ENCODE measurements at places on chromosomes 2 and 18.

GRCh38 chr2:133484784-133485183 is 83.5 kb downstream of the NCKAP5 start:
- no peak for DNase-seq

- no peak for DNase-seq
These were observed 60.6 kb downstream of the PTPN4 start for GRCh38 chr2:119820275-119820674.

DNA sequence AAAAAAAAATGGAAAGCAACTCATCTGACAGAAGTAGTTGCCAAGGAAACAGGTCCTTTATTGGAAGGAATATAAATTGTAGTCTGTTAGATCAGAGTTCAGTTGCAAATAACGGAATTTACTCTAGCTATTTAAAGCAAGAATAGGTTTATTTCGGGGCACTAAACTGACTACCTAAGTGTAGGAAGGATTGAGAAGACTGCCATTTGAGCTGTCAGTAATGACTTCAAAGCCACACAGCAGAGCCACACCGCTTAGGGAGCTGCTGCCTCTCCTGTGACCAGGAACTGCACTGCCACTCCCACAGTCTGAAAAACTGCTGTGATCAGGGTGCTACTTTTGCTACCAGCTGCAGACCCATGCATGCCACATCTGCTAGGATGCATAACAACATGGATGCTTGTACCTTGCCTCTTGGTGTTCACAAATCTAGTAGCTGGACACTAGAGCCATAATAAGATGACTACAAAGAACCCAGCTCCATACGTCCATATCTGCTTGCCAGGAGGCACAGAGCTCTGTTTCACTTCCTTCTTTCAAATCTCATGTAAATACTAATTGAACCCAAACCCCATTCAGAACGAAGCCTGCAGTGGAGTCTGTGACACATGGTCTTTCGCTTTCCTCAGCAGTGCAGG is 2.2 kb downstream of the DSG2 start:
- DNase-seq = no peak

GRCh38 chr2:224645722-224646121 is 60.6 kb upstream of the CUL3 start:
- DNase-seq = no peak

GRCh38 chr2:221124532-221125240 is 447.4 kb downstream of the EPHA4 start:
- DNase-seq = no peak

DNA sequence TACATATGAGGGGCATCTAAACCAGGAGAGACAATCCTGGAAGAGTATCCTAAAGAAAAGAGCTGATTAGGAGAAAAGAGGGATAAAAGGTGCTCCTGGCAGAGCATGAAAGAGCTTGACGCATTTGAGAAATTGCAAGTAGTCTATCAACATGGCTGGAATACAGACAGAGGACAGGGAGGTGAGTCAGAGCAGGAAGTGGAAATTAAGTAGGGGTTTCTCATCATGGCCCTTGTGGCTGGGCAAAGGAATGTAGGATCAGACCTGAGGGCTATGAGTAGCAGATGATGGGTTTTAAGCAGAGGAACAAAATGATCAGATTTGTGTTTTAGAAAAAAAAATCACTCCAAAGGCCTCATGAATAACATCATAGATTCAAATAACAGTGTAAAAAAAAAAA is 49.2 kb upstream of the UGP2 start:
- DNase-seq = no peak

- DNase-seq = no peak
These were observed 3.9 kb downstream of the BOD1L2 start for GRCh38 chr18:57150828-57151227.

- DNase-seq = no peak
These were observed 155.6 kb upstream of the DSEL start for GRCh38 chr18:67672155-67672554.

DNA sequence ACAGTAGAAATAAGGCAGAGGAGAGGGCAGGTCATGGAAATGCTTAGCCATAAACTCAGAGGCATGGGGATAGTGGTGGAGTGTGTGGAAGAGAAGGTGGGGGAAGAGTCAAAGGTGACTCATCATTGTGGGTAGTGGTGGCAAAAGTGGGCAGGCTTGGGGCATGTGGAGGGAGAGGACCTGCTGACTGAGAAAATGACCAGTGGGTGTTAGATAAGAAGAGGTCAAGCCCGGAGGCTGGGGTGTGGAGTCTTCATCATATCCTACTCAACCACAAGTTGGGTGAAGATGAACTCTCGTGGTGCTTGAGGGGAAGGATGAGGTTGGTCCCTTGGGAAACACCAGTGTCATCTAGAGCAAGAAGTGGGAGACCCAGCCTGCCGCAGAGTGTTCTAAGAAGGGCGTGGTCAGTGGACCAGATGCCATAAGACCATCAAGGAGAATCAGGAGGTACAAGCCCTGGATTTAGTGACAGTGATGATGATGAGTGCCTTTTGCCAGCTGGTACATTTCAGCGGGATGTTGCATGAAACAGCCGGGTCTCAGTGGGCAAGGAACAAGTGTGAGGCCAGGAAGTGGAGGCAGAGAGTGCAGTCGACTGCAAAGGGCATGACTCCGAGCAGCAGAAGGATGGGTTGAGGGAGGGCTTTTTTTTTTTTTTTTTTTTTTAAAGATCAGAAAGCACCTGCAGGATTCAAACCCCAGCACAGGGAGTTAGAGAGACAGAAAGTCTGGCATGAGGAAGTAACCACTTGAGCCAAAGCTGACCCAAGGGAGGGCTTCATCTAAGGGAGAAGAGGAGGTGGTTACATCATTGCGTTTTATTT is 122.6 kb upstream of the SPRED2 start:
- DNase-seq = no peak

DNA sequence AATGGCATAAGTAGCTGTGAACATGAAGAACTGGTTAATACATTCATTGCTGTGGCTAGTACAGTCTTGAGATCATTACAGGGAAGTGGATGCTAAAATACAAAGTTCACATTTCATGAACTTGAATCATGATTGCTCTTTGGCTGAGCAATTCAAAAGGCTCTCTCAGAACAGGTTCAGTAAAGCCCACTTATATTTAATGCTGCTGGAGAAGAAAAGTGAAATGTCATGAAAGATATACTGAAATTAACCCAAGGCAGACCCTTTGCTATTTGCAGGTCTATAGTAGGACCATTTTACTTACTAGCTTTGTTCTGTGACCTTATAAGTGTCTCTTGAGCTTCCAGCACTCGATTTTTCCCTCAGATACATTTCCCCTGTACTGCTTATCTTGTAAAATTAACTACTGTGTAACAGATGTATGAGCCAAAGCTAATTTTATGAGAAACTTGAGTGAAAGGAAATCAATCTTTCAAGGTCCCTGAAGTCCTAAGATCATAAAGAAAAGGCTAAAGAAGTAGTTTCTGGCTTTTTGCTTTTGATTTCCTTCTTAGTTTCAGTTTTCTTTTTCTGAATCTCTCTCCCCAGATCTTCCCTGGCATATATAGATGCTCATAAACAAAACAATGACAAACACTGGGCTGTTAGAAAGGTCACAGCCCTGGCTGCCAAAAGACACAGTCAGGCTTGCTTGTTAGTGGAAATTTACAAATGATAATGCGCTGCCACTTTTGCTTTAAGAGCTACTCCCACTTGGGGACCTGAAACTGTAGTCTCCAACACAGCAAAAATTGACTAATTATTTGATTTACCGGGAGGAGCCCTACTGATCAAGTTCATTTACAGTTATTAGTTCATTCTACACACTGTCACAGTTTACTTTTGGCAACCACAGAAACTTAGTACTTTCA is 132.7 kb upstream of the XPO1 start:
- no peak for DNase-seq

DNA sequence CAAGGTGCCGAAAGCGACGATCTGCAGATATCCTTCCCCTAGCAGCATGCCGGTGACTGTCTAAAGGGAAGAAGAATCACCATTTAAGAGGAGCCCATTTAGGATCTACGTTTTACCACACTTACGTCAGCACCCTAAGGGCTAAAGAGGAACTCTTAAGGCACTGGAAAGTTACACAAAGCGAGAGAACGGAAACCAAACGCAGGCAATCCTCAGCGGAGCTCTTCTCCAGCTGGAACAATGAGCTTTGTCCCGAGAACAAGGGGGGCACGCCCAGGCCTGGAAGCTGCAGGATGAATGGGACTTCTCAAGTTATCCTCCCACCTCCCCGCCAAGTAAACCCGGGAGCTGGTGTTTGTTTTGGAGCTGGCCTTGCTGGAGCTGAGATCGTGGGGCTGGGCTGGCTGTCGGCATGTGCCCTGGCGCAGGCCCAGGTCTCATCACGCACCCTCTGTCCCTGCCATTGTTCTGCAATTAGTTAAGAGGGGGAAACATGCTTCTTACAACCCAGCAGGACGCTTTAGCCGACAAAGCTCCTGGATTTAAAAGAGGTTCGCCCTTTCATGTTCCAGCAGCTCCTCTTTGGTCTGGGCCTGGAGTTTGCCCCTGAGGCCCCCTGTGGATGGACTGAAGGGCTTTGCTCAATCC is 36.4 kb downstream of the PXDN start:
- peak; percentile 95 for DNase-seq

GRCh38 chr2:224777559-224777930 is 61.4 kb upstream of the CCDC195 start:
- no peak for DNase-seq

GRCh38 chr2:169757778-169758177 is 24.1 kb downstream of the KLHL23 start:
- DNase-seq = no peak

DNA sequence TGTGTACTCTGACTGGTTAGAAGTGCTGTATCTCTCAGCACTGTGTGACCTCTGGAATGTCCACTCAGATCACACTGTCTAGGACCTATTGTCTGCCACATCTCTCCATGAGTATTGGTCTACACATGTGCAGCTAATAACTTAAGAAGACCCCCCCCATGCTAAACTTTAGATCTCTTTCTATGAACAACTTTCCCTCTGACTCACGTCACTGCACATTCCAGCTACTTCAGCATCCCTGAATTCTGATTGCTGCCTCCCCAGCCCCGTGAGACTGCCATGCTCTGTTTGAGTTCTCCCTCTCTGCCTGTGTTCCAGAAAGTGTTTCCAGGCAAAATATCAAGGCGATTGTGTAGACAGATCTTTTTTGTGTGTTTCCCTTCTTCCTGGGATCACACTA is 41.8 kb downstream of the RAPGEF4 start:
- DNase-seq = no peak

- DNase-seq = no peak
These were observed 32.4 kb upstream of the ACYP2 start for GRCh38 chr2:54083021-54083420.

- no peak for DNase-seq
These were observed 33.6 kb upstream of the ATP6V1B1 start for GRCh38 chr2:70902067-70902442.

DNA sequence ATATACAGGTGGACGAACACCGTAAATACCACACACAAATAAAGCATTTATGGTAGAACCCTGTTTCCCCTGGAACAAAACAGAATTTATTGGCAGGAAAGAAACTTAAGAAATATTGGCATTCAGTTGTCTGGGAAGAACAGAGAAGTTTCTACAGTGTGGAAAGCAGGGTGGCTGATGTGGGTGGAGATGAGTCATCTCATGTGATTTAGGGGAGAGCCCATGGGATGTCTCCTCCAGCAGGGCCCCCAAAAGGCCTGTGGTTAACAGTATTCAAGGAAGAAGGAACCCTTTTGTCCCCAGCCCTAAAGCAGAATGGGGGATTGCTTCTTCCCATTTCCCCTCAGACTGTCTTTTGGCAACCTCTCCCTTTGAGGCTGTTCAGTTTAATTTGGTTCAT is 24.2 kb downstream of the SIX3 start:
- no peak for DNase-seq

GRCh38 chr2:186531257-186531775 is 45.3 kb downstream of the ZC3H15 start:
- no peak for DNase-seq

DNA sequence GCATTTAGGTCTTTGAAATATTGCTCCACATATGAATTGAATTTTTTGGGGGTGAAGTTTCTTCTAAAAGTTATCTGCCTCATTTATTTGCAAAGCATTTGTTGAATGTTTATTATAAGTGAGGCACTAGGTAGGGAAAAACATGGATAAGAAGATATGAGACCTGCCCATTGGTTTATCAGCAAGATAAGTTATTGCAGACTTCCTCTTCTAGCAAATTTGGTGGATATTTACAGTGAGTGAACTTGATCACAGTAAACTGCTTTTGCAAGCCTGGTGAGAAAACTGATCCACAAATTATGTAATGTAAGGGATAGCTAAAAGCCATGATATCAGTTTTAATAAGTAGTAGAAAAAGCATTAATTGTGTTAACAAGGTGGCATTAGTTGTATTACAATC is 364.8 kb downstream of the SOCS6 start:
- no peak for DNase-seq

GRCh38 chr2:17867133-17867532 is 11.3 kb upstream of the KCNS3 start:
- DNase-seq = no peak

DNA sequence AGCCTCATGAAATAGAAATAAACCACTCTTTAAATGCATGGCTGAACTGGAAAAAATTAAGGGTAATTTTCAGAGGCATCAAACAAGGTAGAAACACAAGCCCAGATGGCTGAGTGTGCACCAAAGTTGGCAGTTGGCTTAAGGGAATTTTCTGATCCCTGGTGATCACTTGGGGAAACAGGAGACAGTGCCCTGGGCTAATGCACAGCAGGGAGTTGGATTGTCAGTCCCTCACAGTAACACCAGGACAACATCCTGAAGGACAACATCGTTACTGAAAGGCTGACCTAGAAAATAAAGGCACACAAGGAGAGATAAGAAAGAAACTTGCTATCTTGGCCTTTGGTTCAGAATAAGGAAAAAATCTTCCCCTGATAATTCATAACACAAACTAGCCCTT is 417.0 kb downstream of the SLC4A3 start:
- no peak for DNase-seq

GRCh38 chr2:218444692-218445357 is 25.9 kb downstream of the VIL1 start:
- no peak for DNase-seq

DNA sequence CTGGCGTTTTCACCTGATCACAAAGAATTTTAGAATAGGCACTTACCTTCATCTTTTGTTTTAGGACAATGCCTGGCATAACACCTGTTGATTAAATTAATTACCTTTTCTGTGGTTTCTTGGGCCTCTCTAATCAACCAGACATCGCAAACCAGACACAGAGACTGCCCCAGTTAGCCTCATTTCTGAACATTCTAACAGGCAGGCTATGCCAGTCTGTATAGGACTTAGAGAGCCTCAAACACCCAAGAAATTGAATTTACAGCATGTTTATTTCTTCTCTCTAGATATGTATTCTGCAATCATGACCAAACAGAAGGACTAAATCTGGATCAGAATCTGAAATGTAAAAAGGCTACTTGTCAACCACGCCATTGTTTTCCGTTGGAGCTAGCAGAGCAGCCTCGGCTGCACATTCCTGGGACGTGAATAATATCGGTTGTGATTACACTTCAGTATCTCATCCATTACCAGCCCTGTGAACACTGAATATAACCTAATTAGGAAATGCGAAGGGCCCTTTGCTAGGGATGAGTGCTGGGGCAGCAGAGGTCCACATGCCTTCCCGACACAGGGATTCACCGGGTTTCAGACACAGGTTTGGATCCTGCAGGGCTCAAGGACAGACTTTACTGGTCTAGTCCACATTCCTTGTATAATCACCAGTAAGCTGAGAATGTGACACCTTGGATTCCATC is 17.5 kb upstream of the CDC42EP3 start:
- DNase-seq = peak; percentile 79
